EH (cell line): ENCODE measurements at places on chromosomes 1 and 21.

- no peak for DNase-seq
Measured at GRCh38 chr1:40751802-40752201, 31.8 kb upstream of the KCNQ4 start.

DNA sequence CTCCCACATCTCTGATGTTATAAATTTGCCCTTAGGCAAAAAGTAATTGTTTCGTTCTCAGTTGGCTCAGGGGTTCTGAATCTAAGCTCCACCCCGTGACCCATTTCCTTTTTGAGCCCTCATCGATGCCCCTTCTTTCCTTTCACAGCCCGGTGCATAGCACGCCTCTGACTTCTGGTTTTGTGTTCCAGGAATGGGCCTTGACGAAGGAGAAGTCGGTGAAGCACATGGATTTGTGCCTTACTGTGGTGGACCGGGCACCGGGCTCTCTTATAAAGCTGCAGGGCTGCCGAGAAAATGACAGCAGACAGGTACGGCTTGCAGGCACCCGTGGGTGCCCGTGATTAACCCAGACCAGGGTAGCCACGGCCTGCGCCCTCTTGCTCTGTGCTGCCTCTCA is 151.9 kb downstream of the PGBD5 start:
- DNase-seq, result no peak

GRCh38 chr1:89199525-89200031 is 836 bp upstream of the GBP4 start:
- no peak for DNase-seq

DNA sequence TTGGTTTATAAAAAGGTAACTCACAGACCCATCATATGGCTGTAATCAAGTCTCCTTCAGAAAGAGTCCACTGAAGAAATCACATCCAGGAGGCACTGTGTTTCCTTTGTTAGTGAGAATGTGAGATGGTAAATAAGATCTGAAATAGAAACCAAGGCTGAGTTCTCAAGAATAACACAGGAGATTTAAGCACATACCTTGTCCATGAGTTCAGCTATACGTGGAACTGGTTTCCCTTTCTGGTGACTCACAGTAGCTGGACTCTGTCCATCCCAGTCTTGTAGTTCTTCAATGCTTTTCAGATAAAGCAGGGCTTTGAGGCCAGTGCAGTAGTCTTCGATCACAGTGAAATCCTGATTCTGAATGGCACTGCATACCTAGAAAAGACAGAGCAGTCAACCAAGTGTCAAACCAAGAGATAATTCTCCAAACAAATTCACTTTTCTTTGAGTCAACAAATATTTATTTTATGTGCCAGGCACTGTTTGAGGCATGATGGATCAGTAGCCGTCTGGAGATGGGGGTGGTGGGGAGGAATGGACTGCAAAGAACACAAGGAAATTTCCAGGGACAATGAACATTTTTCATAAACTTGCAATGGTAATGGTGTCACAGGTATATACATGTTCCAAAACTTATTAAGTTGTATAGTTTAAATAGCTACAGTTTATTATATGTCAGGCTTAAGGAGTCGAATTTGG is 471.4 kb downstream of the PTBP2 start:
- peak; percentile 95 for DNase-seq

GRCh38 chr1:222897527-222898190 is 82.8 kb downstream of the DISP1 start:
- peak; percentile 15 for DNase-seq

DNA sequence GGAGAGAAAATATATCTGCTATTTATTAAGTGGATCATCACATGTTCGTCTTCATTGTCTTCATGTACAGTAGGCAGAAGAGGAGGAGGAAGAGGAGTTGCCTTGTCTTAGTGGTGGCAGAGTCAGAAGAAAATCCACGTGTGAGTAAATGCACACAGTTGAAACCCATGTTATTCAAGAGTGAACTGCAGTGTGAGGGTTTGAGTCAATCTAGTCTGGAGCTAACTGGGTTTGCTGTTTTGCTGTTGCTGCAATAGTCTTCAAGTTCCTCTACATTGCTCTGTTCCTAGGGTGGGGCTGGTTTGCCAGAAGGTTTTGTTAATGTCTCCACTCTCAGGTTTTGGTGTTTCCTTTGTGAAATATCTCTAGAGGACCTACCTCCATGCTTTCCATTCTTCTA is 3.1 kb upstream of the CD1A start:
- no peak for DNase-seq

DNA sequence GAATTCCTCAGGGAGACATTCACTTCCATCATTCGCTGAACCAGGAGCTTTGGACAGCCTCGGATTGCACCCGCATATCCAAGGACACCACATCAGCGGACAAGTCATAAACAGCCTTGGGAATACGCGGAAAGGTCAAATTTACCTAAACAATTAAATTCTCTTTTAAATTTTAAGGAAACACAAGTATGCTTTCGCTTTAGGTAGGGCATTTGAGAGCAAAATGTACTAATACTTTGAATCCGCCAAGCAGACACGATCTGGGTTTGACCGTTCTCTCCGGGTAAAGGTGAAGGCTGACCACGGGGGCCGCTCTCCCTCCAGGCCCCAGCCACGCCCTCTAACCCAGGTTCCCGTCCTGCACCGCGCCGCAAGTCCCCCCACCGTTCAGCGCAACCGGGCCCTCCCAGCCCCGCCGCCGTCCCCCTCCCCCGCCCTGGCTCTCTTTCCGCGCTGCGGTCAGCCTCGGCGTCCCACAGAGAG is 479 bp upstream of the ACADM start:
- DNase-seq, result peak; percentile 79

GRCh38 chr1:68770817-68771216 is 273.9 kb upstream of the DEPDC1 start:
- no peak for DNase-seq

DNA sequence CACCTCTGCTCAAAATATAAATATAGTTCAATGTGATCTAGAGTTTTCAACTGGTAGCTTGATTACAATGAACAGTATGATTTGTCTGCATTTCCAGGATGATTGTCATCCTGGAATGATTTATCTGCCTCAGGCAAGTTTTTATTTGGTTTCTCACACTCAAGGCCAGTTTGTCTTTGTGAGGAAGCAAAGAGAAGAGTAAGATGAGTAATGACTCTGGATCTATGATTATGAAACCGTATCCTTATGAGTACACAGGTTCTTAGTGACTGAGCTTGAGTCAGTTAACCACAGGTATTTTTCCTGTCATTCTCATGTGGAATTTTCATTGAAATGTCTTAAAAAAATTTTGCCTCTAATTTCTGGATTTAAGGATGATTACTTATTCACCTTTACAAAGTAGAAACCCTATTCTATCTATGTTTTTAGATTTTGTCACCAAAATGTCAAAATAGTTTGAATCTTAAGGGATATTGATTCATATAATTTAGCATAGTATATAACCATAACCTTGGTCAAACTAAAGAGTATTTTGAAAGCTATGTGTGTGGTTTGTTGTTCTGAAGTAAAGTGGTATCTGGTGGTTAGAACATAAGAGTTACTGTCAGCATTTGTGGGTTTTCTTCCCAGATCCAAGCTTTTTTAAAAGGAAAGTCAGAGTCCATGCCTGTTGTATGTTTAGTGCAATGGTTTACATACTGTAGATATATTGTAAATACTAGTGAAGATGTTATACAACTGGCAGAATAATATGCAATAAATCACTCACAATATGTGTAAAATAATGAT is 145.0 kb downstream of the RASAL2 start:
- DNase-seq, result peak; percentile 99

DNA sequence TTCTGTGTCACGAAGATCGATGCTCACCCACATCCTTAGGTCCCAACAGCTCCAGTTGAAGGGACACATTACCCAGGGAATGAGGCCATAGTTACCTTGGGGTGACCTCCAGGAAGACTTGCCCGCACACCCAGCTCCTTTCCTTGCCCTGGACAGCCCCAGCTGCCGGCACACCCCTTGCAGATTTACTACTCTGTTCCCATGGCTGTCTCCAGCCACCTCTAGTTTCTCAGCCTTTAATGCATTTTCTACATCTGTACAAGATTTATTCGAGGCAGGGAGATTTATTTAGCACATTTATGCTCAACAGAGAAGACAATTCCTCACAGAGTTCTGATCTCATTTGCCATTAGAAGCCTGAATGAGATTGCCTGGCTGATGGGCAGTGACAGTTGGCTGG is 36.7 kb downstream of the SYT2 start:
- no peak for DNase-seq

GRCh38 chr1:67863637-67864036 is 30.4 kb upstream of the GNG12 start:
- DNase-seq, result no peak

GRCh38 chr1:232432313-232432712 is 197.6 kb downstream of the SIPA1L2 start:
- DNase-seq, result no peak

DNA sequence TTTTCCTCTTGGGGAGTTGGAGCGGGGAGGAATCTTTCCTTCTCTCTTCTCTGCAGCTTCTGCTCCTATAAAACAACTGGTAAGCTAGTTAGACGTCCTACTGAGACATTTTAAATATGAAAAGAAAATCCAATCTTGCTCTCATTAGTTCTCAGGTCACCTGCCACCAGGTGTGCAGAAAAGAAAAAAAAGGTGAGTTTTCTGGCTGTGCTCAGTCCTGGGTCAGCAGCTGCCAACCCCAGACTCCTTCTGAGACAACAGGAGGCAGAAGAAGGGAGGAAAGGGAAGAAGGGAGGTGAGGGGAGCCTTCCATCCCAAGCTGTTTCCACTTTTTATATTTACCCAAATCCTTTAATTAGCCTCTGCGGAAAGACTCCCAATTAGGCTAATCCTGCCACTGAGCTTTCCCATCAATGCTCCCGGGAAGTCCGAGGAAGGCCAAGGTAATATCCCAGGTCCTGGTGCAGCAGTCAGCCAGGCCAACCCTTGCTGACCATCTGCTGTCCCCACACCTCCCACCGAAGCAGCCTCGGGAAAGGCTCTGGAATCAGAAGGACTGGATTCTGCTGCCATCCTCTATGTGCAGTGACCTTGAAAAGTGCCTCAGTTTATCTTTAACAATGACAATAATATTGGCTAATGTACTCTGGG is 33.4 kb downstream of the GLIS1 start:
- no peak for DNase-seq

DNA sequence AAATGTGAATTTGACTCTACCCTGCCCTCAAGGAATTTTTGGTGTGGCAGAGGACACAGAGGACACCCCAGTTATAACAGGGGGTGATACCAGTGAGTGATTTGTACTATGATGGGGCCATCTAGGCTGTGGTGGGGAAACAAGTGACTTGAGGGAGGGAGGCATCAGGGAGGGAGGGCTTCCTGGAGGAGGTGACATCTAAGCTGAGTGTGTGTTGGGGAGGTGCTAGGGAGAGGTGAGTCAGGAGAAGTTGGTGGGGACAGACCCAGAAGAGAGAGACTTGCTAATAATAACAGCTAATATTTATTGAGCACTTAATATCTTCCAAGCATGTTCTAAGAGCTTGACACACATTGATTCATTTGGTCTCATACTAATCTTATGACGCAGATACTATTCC is 19.9 kb upstream of the TTC4 start:
- DNase-seq, result no peak

- DNase-seq, result no peak
Measured at GRCh38 chr1:26824731-26825130, 1.8 kb upstream of the ZDHHC18 start.

DNA sequence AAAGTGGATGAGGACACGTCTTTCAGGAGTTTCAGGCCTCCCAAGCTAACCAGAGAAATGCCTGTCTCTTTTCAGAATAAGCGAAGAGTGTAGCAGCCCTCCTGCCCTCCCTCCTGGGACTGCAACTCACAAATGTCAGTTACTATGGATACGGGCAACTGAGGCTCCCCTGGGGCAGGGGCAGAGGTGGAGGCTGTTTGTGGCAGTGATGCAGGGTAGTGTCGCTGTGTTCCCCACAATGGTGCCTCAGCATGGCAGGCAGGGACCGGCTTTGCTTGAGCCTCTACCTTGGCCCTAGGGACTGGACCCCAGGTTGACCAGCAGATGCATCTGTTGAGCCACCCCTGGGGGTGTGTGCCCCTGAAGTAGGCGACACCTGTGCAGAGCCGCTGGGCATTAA is 10.2 kb downstream of the NFASC start:
- no peak for DNase-seq

- peak; percentile 22 for DNase-seq
Measured at GRCh38 chr1:3683992-3684391, 31.7 kb downstream of the TP73 start.

GRCh38 chr1:175470591-175470990 is 272.8 kb downstream of the TNR start:
- no peak for DNase-seq

GRCh38 chr1:228830954-228831481 is 95.7 kb downstream of the RHOU start:
- DNase-seq, result peak; percentile 56

GRCh38 chr1:46464013-46464548 is 25.6 kb upstream of the DMBX1 start:
- DNase-seq, result no peak

- peak; percentile 84 for DNase-seq
Measured at GRCh38 chr21:39136711-39137110, 46.5 kb downstream of the PSMG1 start.

- no peak for DNase-seq
Measured at GRCh38 chr1:89758156-89758555, 62.7 kb upstream of the LRRC8D start.

DNA sequence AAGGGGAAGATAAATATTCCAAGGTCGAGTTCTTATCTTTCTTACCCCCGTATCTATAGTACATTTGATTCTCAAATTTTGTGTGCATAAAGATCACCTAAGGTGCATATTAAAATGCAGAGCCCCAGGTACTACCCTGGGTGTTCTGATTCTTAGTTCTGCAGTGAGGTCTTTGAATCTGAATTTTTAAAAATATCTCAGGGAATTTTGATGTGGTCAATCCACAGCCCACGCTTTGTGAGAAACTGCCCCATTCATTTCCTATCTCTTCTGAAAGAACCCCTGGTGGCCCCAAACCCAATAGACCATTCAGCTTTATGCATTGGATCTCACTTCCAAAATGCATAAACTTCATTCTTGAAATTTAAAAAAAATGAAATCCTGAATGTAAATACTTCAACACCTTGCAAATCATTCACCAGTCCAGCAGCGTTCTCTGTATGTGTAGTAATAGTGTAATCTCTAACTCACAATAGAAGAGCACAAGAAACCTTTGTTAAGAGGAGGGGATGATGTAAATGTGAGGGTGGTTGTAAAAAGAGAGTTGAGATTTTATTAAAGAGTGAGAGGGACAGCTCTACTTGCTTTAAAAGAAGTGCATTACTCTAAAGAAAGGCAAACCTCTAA is 108.8 kb upstream of the ZP4 start:
- no peak for DNase-seq

GRCh38 chr1:60920561-60920960 is 161.8 kb upstream of the NFIA start:
- no peak for DNase-seq

GRCh38 chr1:63624911-63625310 is 31.7 kb downstream of the PGM1 start:
- peak; percentile 36 for DNase-seq

DNA sequence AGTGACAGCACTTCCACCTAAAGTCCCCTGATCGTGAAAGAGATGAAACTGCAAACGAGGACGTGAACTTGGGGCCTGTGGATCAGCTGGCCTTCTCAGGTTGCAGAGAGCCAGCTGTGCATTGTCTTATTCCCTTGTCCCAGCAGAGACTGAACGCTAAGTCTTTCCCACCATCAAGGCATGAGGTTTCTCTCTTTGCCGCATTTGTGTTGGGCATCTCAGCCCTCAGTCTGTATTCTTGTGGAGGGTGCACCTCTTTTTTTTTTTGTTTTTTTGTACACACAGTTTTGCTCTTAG is 71.4 kb downstream of the KIF26B start:
- DNase-seq, result no peak

- DNase-seq, result no peak
Measured at GRCh38 chr1:9960011-9960410, 16.7 kb downstream of the NMNAT1 start.
